HuH-7 (cell line): ENCODE measurements at places on chromosomes 6 and 20.

DNA sequence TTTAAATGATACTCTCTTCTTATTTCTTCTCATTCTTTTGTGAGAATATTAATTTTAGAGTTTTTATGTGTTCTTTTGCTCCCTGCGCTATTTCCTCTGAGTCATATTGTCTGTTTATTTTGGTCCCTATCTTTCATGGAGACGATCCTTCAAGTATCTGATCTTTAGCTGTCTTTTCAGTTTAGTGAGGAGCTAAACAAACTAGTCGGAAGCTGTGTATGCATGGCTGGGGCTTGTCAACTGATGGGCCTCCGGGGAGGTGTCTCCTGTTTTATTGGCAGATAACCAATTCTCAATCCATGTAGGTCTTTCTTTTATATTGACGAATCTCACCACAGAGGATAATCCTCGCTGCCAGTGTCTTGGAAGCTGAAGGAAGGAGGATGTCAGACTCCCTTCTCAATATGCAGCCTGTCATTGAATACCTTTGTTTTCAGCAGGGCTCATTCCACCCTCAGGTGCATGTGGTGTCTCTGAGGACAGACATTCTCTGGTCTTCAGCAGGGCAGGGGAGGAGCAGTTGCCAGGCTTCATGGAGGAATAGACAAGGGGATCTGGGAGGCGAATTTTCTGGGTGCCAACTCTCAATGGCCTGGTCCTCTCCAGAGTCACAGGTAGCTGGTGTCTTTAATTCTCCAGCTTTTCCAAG lies 64.9 kb downstream of the RNF182 start:
- DNase-seq = no peak

DNA sequence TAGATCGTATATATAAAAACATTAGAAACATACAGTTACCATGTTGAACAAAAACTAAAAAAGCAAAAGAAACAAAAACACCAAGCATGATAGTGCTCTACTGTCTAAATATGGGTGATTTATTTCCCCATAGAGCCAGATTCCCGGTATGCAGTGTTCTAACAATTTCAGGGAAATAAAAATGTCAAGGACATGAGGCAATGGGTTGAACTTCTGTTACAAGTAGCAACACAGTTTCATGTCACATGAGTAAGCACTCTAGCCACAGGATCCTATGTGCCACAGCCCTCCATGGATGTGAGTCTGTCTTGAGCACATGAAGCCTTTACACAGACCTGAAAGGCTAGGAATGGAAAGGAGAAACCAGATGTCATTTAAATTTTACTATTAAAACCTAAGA lies 96.0 kb downstream of the MAP3K5 start:
- no peak for DNase-seq

DNA sequence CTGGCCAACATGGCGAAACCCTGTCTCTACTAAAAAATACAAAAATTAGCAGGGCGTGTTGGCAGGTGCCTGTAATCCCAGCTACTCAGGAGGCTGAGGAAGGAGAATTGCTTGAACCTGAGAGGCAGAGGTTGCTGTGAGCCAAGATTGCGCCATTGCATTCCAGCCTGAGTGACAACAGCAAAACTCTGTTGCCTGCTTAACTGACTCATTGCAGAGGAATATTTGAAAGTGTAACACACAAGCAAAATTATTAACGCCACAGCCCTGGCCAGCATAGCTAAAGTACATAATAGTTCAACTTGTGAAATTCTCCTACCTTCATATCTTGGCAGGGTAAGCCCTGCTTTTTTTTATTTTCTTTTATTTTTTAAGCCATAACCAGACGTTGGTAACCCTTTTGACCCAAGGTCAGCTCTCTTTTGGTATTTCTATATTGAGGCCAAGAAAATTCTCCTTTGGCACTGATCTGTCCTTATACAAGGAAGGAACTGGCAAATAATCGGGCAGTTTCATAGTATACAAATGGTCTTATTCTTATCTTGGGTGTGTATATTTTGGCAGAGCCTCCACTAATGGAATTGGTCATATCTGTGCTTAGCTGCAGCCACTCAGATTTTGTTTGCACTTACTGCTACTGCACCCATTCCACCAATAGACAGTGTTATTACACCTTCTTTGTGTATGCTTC lies 4.0 kb upstream of the ADGRF5 start:
- DNase-seq = no peak

GRCh38 chr6:69848552-69848951 lies 17.8 kb upstream of the COL19A1 start:
- DNase-seq = no peak

DNA sequence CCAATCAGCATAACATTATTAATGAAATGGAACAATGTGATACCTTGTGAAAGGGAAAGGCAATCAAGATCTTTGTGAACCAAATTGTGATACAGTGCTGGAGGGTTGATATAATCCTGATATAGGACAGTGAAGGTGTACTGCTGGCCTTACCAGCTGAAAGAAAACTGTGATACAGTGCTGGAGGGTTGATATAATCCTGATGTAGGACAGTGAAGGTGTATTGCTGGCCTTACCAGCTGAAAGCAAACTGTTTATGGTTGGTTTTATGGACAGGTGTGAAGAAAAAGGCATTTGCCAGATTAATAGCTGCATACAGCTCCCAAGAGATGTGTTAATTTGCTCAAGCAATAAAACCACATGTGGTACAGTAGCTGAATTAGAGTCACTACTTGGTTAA lies 73.9 kb downstream of the MRAP2 start:
- no peak for DNase-seq

DNA sequence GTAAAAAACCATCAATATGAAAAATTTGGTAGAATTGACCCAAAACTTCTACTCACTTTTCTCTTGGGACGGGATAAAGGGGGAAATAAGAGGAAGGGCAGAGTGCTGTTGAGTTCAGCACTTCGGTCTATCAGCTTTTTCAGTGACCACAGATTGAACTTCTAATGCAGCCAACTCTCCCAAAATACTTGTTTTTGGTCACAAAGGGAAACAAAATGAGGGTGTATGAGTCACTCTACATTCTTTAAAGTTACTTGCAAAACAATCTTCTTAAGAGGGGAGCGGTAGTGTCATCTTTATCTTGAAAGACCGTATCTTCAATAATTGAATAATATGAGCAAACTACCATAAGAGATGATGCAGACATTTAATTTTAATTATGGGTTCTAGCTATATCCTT lies 661.3 kb downstream of the CD109 start:
- no peak for DNase-seq

GRCh38 chr6:118240878-118241528 lies 307.1 kb upstream of the PLN start:
- no peak for DNase-seq

- DNase-seq = no peak
Observed at GRCh38 chr6:95601133-95601532, 23.8 kb downstream of the MANEA start.

GRCh38 chr6:149261364-149262040 lies 56.0 kb upstream of the TAB2 start:
- no peak for DNase-seq

GRCh38 chr20:57596998-57597939 lies 23.0 kb downstream of the ZBP1 start:
- peak; percentile 83 for DNase-seq

- DNase-seq = no peak
Observed at GRCh38 chr20:15446373-15446772, 1109.0 kb upstream of the FLRT3 start.

DNA sequence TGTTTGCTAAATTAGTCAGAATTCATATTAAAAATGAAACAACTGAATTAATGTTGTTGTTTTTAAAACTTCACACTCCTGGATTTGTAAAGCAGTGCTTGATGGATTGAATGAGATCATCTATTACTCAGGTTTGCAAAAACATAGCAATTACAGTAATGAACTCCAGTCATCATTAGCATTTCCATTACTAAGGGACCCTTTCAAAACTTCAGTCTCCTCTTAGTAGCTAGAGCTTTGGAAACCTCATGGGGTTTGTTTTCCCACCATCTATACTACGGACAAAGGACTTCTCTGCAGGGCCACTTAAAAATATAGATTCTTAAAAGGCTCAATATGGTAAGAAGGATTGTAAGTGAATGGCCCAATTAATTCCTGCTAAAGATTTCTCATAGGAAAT lies 209.9 kb upstream of the PRND start:
- DNase-seq = no peak

DNA sequence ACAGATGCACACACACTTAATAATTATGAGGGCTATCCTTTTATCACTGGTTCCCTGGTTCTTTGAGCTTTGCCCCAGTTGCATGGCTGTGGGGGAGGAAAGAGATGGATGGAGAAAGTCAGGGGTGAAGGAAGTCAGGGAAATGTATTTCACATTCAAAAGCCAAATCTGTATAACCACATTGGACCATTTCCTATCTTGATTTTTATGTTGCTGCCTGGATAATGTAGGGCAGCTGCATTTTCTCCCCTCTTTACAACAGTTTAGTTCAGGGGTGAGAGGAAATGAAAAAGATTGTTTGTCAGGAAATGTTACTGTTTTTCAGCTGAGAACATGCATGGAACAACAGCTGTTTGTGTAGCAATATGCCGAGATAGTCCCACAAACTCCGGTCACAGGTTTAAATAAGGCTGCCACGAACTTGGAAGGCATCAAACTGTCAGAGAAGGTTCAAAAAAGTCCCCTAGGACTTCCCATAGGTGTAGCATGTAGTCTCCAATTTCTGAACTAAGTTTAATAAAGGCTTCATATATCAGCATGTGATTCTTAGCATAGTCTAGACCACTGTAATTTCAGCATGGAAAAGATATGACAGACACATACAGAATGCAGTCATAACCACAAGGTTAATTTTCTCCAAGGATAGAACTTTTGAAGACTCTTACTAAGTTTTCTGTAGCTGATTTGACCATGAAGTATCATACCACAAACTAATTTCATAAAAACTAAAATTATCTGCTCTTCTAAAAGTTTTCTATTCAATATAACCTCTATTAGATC lies 82.1 kb upstream of the COL21A1 start:
- no peak for DNase-seq
